ENCODE measurements at places on chromosomes 7 and 10.

GRCh38 chr7:55568613-55569268 is 3.6 kb downstream of the VOPP1 start:
- no peak for DNase-seq

DNA sequence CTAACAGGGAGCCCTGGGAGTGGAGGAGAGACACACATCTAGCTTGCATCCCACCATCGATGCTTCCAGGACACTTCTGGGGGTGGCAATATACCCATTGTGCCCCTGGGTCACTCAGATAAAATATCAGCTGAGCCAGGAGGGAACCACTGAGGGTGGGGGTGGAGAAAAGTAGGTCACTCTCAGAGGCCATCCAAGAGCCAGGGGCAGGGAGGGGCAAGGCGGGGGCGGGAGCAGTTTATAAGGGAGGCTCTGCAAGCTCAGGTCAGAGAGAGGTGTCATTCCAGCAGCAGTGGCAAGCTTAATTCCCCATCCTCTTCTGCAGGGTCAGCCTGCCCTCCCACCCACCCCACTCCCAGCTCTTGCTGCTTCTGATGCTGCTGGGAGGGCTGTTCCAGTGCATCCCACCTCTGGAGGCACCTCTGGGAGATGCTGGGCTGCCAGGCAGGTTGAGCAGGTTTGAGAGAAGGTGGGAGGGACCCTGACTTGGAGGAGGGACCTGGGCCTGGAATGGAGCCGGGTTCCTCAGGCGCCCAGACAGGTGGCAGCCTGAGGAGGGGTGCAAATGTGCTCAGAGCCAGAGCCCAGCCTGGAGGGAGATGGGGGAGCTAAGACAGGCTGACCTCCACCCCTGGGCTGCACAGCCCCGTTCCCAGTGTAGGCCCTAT is 20.1 kb upstream of the TLX1 start:
- no peak for DNase-seq

DNA sequence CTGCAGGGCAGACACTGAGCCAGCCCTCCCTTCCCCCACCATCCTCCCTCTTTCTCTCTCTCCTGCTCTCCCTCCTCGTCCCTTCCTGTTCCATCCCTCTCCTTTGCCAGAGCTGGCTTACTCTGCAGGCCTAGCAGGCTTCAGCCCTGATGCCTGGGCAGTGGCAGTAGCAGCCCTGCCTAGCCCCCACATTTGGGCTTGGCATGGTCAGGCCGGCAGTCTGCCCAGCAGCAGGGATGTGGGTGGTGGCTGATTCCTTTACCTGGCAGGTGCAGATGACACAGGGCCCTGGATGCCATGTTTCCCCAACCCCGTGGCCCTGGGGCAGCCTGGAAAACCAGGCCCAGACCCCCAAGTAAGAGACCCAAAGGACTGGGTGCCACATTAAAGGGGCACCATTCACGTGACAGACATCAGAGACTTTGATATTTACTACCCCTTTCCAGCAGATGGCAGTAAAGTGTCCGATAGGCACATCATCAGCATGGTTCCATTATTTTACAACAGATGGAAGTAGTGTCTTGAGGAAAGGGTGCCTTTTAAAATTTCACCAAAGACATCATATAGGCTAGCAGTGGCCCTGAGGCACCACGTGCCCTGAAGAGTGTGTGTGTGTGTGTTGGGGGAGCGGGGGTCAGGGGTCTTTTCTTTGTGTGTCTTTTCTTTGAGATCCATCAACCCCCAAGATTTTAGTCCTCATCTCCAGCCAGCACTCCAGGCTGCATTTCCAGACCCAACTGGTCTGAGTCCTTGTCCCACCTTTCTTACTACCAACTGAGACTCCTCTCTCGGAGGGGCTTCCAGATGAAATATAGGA is 5.9 kb downstream of the KCP start:
- no peak for DNase-seq

DNA sequence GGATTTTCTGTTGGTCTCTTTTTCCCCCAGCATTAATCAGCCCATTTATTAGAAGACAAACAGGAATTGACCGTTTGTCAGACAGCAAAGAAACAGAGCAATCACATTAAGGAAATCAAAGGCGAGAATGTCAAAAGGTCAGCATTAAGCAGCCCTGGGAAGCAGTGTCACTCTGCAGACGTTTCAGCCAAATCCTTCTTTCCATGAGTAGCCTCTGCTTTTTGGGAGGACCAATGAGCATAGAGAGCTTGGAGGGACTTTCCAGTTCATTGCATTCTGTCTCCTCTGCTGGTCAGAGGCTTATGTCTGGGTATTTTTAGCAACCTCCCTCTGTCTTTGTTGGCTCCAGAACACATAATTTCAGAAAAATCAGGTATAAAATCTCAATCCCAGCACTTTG is 481.4 kb downstream of the GALNT17 start:
- DNase-seq = peak; percentile 78

DNA sequence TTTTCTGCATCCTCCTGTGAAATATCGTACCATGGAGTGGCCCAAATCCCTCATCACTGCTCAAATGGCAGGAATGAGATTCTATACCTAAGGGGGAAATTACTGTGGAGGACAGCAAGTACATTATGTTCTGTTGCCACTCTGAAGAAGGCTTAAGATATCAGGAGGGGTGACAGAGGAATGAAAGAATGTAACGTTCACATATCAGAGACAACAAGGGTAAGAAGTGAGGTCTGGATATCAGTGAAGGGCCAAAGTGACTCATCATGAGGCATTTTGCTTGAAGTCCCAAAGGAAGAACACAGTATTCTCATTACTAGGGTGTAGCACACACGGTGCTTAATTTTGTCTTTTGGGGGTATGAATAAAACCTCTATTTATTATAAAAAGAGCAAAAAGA is 71.5 kb upstream of the SLC13A1 start:
- no peak for DNase-seq

GRCh38 chr10:100993986-100994708 is 5.5 kb upstream of the LZTS2 start:
- DNase-seq = peak; percentile 50

- no peak for DNase-seq
Observed at GRCh38 chr10:75146780-75147179, 35.3 kb downstream of the SAMD8 start.

DNA sequence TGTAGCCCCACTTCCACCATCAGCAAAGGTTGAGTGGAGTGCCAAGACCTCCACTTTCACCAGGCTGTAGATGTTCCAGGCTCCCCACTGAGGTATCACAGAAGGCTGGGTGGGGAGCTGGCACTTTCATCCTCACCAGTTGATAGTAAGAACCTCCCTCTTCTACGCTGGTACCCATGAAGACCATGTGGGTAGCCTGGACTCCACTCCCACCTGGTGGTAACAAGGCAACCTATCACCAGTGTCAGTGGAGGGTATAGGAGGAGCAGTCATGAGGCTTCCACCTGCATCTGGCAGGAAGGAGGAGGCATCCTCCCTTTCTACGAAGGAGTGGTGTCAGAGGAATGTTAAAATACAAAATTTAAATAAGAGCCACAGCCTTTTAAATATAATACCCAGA is 4.4 kb downstream of the SMIM30 start:
- no peak for DNase-seq

DNA sequence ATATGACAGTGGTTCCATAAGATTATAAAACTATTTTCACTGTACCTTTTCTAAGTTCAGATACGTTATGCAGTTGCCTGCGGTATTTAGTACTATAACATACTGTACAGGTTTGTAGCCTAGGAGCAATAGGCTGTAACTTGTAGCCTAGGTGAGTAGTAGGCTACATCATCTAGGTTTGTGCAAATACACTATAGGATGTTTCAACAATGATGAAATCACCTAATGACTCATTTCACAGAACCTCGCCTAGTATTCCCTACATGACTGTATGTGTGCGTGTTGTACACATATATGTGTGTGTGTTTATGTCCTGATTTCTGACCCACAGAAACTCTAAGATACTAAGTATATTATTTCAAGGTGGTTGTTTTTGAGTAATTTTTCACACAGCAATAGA is 139.0 kb downstream of the HERPUD2 start:
- DNase-seq = no peak

DNA sequence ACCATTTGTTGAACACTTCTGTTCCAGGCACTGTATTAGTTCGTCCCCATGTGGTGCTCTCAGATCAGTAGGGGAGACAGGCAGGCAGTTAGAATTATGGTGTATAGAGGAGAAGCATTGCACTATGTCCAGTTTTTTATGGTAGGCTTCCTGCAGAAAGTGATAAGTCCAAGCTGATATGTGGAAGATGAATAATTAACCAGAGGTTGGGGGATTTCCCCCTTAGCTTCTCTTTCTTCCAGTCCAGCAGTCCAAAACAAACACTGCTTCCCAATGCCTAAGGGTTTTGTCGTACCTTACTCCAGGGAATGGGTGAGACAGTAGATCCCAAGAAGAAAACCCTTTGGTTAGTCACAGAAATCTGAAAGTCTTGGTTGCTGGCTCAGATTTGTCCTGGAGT is 19.2 kb downstream of the HIF1AN start:
- no peak for DNase-seq

GRCh38 chr7:67571026-67571545 is 574.5 kb downstream of the TYW1 start:
- DNase-seq = no peak

- DNase-seq = no peak
Observed at GRCh38 chr10:88531392-88532052, 51.6 kb downstream of the RNLS start.

- DNase-seq = no peak
Observed at GRCh38 chr7:132123773-132124172, 452.5 kb downstream of the PLXNA4 start.

- no peak for DNase-seq
Observed at GRCh38 chr7:123241809-123242208, 42.0 kb upstream of the SLC13A1 start.

DNA sequence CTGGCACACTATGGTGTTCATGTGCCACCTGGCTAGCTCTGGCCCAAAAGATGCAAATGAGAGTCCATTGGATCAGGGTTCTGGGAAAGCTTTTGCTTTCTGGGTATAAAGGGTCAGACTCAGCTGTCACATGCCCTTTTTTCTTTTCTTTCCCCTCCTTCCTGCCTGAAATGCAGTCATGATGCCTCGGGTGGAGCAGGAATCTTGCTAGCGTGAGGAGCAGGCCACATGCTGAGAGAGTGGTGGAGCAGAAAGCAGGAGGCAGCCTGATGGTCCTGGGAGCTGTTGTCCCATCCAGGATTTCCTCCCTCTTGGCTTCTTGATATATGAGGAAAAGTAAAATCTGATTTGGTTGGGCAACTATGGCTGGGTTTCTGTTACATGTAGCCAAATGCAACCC is 2.7 kb upstream of the LHPP start:
- DNase-seq = no peak

DNA sequence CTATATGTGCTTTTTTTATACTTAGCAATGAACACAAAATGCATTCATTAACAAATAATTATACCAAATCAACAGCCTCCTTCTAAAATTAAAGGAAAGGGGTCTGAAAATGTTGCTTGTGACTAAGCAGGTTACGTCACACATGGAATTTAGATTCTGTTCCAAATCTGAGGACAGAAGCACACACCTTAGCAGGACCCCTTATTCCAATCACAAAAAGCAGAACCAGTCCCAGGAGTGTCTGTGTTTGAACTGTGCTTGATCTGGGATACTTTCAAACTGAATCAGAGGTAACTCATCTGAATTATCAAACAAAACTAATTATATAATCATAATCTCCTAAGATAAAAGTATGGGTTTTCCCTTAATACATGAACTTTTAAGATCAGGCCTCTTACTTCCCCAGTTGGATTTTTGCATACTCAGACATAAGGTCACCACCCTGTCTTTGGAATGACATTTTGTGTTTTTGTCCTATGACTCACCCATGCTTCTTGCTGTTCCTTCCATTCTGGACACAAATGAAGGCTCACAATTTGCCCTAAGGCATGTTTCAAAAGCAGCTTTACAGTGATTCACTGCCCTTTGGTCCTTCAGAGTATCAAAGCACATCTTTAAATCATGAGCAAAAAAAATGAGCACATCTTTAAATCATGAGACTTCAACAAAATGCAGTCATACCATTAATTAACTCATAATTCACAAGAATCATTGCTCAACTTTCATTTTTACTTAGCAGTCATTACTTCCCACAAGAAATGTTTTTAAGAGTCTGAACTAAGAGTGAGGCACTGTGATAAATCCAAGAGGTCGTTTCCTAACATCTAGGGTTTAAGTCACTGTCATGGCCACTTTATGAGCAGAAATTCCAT is 35.5 kb downstream of the SEMA3C start:
- no peak for DNase-seq

DNA sequence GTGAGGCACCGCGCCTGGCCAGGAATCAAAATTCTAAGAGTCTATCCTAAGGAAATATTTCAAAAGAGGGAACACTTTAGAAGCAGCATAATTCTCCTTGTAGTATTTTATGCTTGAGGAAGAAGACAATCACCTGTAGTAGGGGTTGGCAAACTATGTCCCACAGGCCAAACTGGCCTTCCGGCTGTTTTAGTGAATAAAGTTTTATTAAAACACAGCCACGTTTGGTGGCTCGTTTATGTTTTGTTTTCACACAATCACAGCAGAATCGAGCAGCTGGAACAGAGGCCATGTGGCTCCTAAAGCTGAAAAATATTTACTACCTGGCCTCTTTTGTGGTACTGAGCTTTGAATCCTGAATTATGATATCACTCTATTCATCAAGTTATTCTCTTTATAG is 131.7 kb upstream of the TNS3 start:
- no peak for DNase-seq

DNA sequence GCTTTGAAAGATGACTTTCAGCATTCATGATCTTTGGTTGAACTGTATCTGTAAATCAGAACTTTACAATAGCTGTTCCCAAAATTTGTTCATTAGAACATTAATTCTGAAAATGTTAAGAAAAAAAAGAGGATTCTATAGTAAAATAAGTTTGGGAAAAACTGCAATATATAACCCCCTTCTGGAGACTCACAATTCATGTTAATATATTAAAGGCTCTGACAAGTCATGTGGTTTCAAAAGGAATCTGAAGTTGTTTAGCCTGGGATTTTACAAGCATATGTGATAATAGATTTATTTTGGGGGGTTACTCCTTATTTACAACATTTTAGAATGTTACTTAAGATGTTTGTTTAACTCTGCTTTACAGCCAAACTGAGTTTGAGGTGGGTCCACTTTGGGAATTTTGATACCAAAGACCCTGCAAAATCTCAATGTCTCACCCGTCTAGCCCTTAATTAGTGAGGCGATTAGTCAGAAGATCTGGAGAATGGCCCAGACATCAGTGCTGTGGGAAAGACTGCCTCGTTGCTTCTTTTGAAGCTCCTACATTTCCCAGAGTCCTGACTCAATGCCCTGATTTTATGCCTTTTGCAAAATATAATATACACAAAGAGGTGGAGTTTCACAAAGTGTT is 40.0 kb downstream of the CDK1 start:
- DNase-seq = no peak

GRCh38 chr10:45005284-45005683 is 4.6 kb downstream of the ZNF22 start:
- DNase-seq = no peak

GRCh38 chr10:130709415-130709814 is 573.2 kb downstream of the GLRX3 start:
- DNase-seq = no peak

GRCh38 chr10:76190634-76191270 is 759.3 kb downstream of the LRMDA start:
- no peak for DNase-seq

DNA sequence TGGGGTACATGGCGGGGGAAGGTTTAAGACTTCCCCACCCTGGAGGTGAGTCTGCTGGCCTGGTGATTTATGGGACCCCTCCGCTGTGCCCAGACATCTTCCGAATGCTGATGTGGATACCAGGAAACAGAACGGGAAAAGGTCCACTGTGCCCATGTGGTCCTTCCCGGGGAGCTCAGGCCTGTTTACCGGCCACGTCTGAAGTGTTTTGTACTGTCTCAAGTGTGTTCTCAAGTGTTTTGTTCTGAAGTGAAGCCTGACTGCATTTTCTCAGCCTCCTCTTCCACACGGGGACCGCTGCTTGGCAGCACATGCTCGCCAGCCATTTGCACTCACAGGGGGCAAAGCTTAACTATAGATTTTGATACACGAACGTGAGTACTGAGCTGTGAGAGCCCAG is 127.2 kb downstream of the TEX36 start:
- DNase-seq = no peak
